ENCODE measurements at places on chromosomes 7 and 10. TPM values are rescaled to one million over a fixed set of nuclear protein-coding genes. Genes with fewer than 3 reads are reported as not detected.

The FBH1 gene
- total RNA-seq = 61.7 TPM

The CALML5 gene
- total RNA-seq = not detected

The MCM10 gene
- total RNA-seq = 14.6 TPM

The NEURL1 gene
- total RNA-seq = 0.15 TPM

The TRPV6 gene
- total RNA-seq = not detected

The CYP3A7 gene
- total RNA-seq = 0.34 TPM

The CLEC2L gene
- total RNA-seq = not detected

The RPA3 gene
- total RNA-seq = 64.9 TPM

The GIMAP8 gene
- not detected for total RNA-seq

The FBXW4 gene
- 14.4 TPM for total RNA-seq

The TUBB8 gene
- total RNA-seq = not detected

The IFIT5 gene
- 12.2 TPM for total RNA-seq

The CYP3A4 gene
- total RNA-seq = not detected

The SPDYE2 gene
- total RNA-seq = not detected
